Fibroblast of lung (primary cell): ENCODE measurements at places on chromosomes 2 and 18. TPM values are rescaled to one million over a fixed set of nuclear protein-coding genes. Genes with fewer than 3 reads are reported as not detected.

Gene EMILIN1
- 187 and 251 TPM in 2 replicates for total RNA-seq

Gene CD207
- total RNA-seq = not detected in 2 replicates

Gene HOXD11
- total RNA-seq = not detected in 2 replicates

Gene TLX2
- under 0.01 TPM in 1 of 2 replicates, not detected in the other for total RNA-seq

Gene CCNYL1
- total RNA-seq = 5.4 and 8.8 TPM in 2 replicates

Gene FIGN
- 0.51 and 1.5 TPM in 2 replicates for total RNA-seq

Gene NT5DC4
- not detected in 2 replicates for total RNA-seq

Gene ITGB6
- total RNA-seq = not detected in 2 replicates

Gene DLGAP1
- 0.17 and 0.51 TPM in 2 replicates for total RNA-seq

Gene PLGLB1
- total RNA-seq = 0.26 and 0.99 TPM in 2 replicates

DNA sequence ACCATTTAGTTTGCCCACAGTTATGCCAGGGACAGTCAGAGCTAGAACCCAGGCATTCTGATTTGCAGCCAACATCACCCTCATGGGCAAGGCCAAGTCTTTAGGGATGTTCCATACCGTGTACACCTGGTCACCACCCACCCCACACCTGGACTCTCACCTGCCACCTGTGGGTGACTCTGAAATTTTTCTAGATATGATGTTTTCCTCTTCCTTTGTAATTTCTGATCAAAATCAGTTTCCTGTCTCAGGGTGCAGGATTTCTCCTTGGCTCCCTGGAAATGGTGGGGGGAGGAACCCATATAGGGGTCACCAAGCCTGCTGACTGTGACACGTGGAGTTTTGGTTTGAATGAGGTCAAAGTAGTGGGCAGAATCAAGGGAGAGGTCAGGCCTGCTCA is 138.2 kb downstream of the ACOXL start:
- H3K27ac ChIP-seq = no peak overlapping the region
- no peaks in the 10 kb centered on the region for H3K36me3 ChIP-seq
- H3K4me1 ChIP-seq = no peaks in the 10 kb centered on the region

- H3K27me3 ChIP-seq = no peaks in the 10 kb centered on the region
- no peak overlapping the region for H3K27ac ChIP-seq
- peaks cover 3% of the 10 kb centered on the region for H3K36me3 ChIP-seq
- no peak for DNase-seq
- H3K4me1 ChIP-seq = peaks cover 3% of the 10 kb centered on the region
- H3K4me3 ChIP-seq = no peak overlapping the region
Measured at GRCh38 chr18:63977040-63977439, 7.2 kb downstream of the SERPINB8 start.

- H3K4me1 ChIP-seq = peaks cover 5% of the 10 kb centered on the region
- DNase-seq = no peak
- H3K4me3 ChIP-seq = no peak overlapping the region
- H3K27me3 ChIP-seq = no peaks in the 10 kb centered on the region
Measured at GRCh38 chr18:59461171-59461570, 102.1 kb upstream of the LMAN1 start.

DNA sequence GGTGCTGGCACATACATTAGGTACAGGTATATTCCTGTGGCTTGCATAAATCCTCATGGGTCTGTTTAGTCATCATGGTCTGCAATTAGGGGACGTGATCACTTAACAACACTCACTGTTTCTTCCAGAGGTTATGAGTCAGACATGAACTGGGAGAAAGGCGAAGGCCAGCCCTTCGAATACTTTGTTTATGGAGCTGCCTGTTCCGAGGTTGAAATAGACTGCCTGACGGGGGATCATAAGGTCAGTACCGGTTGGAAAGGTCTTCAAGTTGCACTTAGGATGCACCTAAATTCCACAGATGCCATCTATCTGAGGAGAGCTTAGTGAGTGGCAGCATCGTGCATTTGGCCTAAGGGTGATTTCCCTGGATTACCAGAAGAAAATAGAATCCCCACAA is 76.9 kb downstream of the AOX1 start:
- H3K4me3 ChIP-seq = no peak overlapping the region
- peak; percentile 65 for DNase-seq
- H3K4me1 ChIP-seq = peaks cover 5% of the 10 kb centered on the region
- H3K36me3 ChIP-seq = peaks cover 2% of the 10 kb centered on the region

DNA sequence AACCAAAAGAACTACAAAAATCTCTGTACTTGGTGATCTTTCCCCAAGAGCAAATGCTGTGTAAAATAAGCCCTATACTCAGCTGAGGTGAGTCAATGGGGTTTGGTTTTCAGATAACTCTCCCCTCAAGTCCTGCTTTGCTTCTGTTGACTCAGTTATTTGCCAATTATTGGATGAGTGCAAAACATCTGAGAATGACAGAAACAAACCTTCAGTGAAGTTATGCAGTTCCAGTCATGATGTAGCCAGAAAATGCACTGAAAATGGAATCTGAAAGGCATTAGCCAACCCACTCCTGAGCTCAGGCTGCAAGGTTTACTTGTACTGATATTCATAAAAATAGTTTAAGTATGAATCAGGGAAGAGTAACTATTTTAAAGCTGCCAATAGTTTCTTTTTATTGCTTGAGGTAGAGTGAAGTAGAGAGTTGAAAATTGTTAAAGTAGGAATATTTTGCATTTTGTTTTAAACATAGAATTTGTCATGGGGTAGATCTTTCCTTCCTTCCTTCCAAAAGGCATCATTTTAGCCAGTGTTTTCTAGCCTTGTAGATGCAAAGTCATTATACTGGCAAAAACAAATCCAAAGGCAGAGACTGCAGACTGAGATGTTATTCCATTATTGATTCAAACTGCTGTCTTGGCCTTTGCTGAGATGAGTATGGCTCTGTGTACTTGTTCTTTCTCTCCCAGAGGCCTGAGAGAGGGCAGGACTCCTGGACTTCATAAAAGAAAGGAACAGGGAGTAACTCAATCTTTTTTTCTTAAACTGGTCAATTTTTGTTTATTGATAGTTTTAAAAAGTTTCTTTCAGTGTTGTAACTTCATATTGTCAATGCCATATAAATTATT is 215.3 kb downstream of the RND3 start:
- H3K27me3 ChIP-seq = no peaks in the 10 kb centered on the region
- H3K36me3 ChIP-seq = no peaks in the 10 kb centered on the region
- DNase-seq = peak; percentile 89
- peaks cover 2% of the 10 kb centered on the region for H3K4me1 ChIP-seq

DNA sequence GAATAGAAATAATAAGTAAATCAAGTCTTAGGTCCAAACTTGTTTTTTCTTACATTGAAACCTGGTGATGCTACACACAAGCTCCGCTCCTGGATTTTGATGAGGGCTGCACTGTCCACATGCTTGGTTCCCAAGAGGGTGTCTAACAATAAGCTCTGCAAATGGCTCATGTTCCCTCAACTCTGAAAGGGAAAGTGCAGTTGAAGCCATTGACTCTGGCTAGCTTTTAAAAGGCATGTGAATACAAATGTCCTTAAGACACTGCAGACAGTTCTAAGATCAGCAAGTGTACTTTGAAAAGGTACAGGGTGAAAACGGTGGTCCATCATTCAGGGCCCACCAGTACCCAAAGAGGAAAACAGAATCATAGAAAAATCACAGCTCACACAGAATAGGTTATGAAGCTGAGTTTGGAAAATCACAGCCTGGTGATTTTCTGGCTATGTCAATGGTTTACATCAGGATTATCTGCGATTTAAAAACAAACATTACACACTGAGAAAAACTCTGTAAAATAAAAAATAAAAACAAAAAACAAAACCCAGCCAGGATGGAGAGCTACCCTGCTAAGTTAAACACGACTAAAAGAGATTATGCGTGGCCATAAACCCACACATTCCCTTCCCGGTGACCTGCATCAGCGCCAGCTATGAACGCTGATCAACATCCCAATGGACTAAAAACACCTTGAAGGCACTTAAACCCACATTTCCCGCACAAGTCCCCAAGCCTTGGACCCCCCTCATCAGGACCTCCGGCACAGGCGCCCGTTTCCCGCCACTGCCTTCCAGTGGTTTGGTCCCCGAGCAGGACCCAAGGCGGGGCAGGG is 554 bp downstream of the PFN4 start:
- H3K4me3 ChIP-seq = peak overlapping the region; percentile 58
- no peaks in the 10 kb centered on the region for H3K4me1 ChIP-seq
- peak overlapping the region; percentile 77 for H3K27ac ChIP-seq
- H3K27me3 ChIP-seq = no peaks in the 10 kb centered on the region
- H3K36me3 ChIP-seq = no peaks in the 10 kb centered on the region

DNA sequence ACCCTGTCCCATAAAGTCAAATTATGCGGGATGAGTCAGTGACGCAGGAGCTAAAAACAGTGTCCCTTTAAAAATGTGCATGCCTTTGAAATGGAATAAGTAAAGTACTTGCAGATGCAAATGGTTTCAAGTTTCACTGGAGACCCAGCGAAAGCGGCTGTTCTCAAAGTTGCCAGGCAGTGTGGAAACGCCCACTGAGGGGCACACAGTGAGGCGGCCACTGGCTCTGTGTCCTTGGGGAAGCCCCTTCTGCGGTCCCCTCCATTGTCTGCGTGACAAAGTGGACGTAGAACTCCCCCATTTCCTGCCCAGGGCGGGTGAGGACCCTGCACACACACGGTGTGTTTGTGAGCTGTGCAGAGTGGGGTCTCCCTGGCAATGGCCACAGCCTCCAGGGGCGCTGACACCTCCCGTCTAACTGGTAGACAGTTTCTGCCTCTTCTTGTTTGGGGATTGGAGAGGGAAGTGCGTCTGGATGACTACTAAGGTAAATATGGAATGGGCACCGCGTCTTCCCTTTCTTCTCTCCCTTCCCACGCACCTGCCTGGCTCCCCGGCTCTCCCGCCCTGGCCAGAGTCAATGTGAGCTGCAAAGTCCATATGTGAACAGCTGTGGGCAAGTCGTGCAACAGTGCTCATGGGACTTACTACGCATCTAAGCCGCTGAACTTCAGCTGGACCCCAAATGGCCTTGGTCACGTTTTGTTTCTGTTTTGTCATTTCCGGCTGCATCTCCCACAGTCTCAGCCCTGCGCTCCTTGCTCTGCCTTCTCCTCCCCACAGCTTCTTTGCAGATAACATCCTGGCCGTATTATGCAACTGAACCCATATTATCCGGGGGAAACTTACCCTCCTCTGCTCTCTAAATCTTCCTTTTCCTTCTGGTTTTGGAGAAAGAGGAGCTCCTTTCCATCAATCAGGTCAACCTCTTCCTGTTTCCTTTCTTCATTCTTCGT is 33.7 kb upstream of the ZNF516 start:
- no peaks in the 10 kb centered on the region for H3K27me3 ChIP-seq
- no peaks in the 10 kb centered on the region for H3K36me3 ChIP-seq
- H3K27ac ChIP-seq = peak overlapping the region; percentile 72
- peaks cover 4% of the 10 kb centered on the region for H3K4me1 ChIP-seq
- DNase-seq = peak; percentile 86

DNA sequence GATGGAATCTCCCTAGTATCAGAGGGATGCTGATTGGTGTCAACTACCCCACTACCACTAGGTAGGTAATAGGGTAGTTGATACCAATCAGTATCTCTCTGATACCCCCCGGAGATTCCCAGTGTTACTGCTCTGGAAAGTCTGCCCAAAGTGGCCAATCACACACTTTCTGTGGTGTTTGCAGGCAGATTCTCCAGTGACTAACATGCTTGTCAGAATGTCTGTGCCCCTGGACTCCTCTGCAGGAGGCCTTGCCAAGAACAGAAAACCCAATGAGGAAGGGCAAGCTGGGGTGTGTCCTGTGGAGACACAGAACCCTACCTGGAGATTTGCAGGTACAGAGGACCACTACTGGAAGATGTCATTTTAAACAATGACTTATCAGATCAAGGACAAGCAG is 135.1 kb downstream of the RIT2 start:
- DNase-seq = no peak
- H3K27me3 ChIP-seq = no peaks in the 10 kb centered on the region
- no peak overlapping the region for H3K27ac ChIP-seq
- no peaks in the 10 kb centered on the region for H3K4me1 ChIP-seq
- H3K36me3 ChIP-seq = no peaks in the 10 kb centered on the region
- H3K4me3 ChIP-seq = no peak overlapping the region

- no peak overlapping the region for H3K4me3 ChIP-seq
- no peaks in the 10 kb centered on the region for H3K4me1 ChIP-seq
- no peaks in the 10 kb centered on the region for H3K36me3 ChIP-seq
- H3K27me3 ChIP-seq = no peaks in the 10 kb centered on the region
- H3K27ac ChIP-seq = no peak overlapping the region
- peak; percentile 4 for DNase-seq
Measured at GRCh38 chr2:143261986-143262385, 132.8 kb downstream of the ARHGAP15 start.

GRCh38 chr2:191625016-191625415 is 52.9 kb upstream of the NABP1 start:
- peak; percentile 40 for DNase-seq
- no peak overlapping the region for H3K27ac ChIP-seq
- H3K27me3 ChIP-seq = no peaks in the 10 kb centered on the region

GRCh38 chr2:239464166-239465016 is 63.6 kb upstream of the HDAC4 start:
- H3K27ac ChIP-seq = no peak overlapping the region
- no peaks in the 10 kb centered on the region for H3K4me1 ChIP-seq
- DNase-seq = no peak
- H3K27me3 ChIP-seq = no peaks in the 10 kb centered on the region
- H3K4me3 ChIP-seq = no peak overlapping the region

DNA sequence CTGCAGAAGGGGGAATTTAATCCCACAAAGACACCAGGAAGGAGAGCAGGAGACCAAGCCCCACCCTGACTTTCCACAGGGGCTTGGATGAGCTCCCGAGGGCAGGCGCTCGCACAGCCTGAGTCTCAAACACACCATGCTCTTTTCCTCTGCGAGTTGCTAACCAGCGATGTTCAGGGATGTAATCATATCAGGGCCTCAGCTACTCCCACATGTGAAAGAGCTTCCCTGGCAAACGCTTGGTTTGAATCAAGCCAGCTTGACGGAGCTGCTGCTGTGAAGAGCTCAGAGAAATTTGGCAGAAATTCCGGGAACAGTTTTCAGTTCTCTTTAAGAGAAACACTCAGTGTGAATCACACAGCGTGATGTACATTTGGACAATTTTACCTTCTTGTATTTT is 385.8 kb downstream of the GALR1 start:
- DNase-seq = no peak
- no peak overlapping the region for H3K4me3 ChIP-seq
- no peaks in the 10 kb centered on the region for H3K27me3 ChIP-seq
- H3K27ac ChIP-seq = no peak overlapping the region
- H3K4me1 ChIP-seq = no peaks in the 10 kb centered on the region

GRCh38 chr2:16958266-16958665 is 292.6 kb upstream of the CYRIA start:
- H3K4me3 ChIP-seq = no peak overlapping the region
- DNase-seq = no peak
- H3K36me3 ChIP-seq = no peaks in the 10 kb centered on the region
- H3K4me1 ChIP-seq = no peaks in the 10 kb centered on the region
- H3K27me3 ChIP-seq = no peaks in the 10 kb centered on the region

DNA sequence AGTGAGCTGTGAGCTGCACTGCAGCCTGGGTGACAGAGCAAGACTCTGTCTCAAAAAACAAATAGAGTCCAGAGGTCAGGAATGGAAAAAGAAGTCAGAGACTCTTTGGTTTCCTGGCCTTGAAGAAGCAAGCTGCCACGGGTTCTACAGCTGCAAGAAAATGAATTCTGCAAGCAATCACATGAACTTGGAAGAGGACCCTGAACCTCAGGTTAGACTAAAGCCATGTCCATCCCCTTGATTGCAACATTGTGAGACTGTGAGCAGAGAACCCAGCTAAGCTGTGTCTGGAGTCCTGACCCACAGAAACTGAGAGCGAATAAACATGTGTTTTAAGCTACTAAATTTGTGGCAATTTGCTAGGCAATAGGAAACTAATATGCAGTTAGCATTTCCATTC is 12.9 kb upstream of the MIB1 start:
- H3K36me3 ChIP-seq = no peaks in the 10 kb centered on the region
- H3K27ac ChIP-seq = no peak overlapping the region
- no peak for DNase-seq
- H3K27me3 ChIP-seq = no peaks in the 10 kb centered on the region
- H3K4me3 ChIP-seq = no peak overlapping the region

- peak; percentile 64 for DNase-seq
- no peaks in the 10 kb centered on the region for H3K36me3 ChIP-seq
- H3K27me3 ChIP-seq = peaks cover 8% of the 10 kb centered on the region
- H3K27ac ChIP-seq = no peak overlapping the region
Measured at GRCh38 chr2:11553661-11554398, 20.0 kb downstream of the GREB1 start.
